AG09319 (cell line): ENCODE measurements at places on chromosomes 13 and 19.

- DNase-seq = no peak
Observed at GRCh38 chr19:539429-540030, 4.3 kb upstream of the GZMM start.

- DNase-seq = no peak
Observed at GRCh38 chr13:20546556-20546955, 20.4 kb upstream of the IFT88 start.

- no peak for DNase-seq
Observed at GRCh38 chr19:38004186-38004520, 97.1 kb downstream of the SIPA1L3 start.

DNA sequence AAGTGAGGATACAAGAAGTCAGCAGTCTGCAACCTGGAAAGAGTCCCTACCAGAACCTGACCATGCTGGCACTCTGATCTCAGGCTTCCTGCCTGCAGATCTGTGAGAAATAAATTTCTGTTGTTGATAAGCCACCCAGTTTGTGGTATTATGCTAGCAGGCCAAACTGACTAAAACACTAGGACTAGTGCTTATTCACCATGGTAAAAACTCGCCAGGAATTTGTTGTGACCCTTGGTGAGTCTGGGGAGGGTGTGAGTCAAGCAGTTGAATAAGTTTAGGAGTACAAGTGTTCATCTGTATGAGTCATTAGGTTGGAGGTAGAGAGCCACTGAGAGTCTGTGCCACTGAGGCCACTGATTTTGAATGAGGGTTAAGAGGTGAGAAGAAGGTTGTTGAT lies 3.6 kb downstream of the ZIK1 start:
- no peak for DNase-seq

DNA sequence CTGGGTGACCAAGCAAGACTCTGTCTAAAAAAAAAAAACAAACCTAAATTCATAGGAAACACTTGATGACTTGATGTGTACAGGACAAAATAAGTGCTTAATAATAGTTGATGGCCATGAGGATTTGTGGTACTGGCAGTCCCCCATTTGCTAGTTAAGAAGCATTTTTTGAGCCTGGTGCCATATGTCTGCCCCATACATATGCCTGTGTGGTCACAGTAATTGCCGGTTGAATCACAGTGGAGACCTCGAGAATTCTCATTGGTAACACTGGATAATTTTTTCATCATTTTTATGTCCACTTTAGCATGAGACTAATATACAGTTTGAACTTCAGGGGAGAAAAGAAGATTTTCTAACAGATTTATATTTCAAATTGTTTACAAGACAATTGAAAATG lies 79.2 kb downstream of the LRCH1 start:
- no peak for DNase-seq

DNA sequence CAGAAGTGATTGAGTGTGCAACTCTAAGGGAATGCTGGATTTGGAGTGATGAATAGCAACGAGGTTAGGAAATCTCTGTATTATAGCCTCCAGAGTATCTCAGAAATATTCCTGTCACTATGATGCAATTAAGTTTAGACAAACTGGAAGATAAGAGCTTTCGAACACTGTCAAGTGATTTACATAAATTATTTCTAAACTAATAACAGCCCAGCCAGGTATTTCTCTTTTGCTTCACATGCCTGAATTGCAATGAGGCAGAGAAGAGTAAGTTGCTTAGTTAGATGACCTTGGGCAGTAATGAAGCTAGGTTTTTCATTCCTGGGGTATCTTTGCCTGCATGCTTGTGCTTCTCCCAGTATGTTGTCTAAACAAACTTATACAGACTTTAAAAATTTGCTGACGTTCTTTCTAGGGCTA lies 134.5 kb downstream of the LMO7 start:
- no peak for DNase-seq

DNA sequence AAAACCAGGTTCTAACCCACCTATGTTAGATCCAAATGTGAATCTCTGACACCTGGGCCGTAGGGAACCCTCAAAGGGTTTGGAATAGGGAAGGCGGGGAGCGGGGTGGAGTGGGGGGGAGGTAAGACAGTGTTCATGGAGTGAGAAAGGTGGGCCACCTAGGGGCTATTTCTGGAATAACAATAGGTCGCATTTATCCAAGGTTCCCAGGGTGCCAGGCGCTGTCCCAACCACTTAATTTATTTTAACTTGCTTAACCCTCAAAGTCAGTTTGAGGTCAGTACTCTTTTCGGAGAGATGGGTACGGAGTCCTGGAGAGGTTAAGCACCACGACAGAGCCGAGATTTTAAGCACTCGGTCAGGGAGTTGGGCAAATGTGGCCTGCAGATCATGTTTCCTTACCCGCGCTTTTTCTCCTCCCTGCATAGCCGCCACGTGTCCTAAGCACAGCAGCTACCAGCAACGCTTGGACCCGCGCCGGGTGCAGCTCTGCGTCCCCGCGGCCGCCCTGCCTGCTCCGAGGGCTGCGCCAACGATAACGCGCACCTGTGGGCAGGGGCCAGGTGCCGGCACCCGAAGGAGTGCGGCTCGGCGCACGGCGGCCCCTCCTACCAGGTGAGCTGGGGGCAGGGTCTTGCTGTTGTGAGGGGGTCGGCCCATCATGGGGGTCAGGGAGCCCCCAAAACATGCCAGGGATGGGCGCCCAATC lies 25.0 kb upstream of the FXYD3 start:
- no peak for DNase-seq

GRCh38 chr13:112887151-112887550 lies 81.9 kb upstream of the MCF2L start:
- no peak for DNase-seq

DNA sequence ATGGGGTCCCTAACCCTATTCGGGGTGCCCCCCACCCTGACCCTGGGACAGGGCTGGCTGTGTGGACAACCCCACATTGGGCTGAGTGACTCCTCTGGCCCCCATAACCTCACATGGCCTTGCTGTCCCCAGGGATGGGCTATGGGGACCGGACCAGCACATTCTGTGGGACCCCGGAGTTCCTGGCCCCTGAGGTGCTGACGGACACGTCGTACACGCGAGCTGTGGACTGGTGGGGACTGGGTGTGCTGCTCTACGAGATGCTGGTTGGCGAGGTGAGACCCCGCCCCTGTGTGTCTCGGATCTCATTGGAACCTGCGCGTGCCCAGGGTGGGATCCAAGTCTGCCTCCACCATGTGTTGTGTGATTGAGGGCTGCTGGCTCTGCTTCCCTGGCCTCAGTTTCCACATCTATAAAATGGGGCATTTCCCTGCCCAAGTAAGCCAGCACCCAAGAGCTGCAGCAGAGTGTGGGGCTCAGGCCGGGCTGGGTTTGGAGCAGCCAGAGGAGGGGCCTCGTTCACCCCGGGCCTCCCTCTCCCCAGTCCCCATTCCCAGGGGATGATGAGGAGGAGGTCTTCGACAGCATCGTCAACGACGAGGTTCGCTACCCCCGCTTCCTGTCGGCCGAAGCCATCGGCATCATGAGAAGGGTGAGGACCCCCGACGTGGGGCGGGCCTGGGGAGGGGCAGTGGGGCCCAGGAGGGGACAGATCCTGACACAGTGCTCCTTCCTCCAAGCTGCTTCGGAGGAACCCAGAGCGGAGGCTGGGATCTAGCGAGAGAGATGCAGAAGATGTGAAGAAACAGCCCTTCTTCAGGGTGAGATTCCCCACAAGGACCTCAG lies 4.9 kb downstream of the PTGER1 start:
- no peak for DNase-seq

GRCh38 chr13:23391752-23392151 lies 41.8 kb downstream of the SACS start:
- no peak for DNase-seq

- DNase-seq = no peak
Observed at GRCh38 chr13:99465454-99465853, 35.8 kb upstream of the TM9SF2 start.

DNA sequence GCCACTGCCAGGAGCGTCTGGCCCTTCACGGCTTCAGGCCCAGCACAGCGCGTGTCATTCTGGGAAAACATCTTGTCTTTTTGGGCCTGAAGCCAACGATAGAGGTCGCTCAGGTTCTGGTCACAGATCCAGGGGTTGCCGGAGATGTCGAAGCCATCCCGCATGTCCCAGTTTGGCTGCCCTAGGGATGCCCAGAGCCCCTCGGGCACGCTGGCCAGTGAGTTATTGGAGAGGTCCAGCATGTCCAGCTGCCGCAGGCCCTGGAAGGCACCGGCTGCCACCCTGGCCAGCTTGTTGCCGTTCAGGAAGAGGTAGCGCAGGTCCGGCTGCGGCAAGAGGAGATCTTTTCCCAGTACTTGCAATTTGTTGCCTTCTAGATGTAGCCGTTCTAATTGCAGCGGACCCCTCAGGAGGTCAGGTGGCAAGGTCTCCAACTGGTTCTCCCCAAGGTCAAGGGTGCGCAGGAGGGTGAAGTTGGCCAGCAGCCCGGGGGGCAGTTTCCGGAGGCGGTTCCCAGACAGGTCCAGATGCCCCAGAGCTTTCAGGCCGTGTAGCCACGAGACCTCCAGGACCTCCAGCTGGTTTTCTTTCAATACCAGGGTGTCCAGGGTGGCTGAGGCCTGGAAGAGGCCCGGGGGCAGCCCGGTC lies 1.8 kb downstream of the LRG1 start:
- no peak for DNase-seq

- DNase-seq = peak; percentile 46
Observed at GRCh38 chr13:39565036-39565949, 37.7 kb downstream of the LHFPL6 start.

DNA sequence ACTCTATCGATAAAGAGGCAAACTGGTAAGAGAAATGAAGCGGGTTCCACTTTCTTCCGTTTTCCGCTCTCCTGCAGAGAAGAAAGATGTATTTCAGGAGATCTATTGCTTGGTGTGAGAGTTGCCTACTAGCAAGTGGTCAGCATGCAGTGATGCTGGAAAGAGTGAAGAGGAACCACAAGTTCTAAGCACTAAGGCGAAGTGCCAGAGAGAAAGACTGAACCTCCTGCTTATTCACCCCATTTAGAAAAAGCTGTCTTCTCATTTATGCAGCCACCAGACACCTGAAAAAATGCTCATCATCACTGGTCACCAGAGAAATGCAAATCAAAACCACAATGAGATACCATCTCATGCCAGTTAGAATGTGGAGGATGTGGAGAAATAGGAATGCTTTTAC lies 78.7 kb upstream of the GPC6 start:
- no peak for DNase-seq

DNA sequence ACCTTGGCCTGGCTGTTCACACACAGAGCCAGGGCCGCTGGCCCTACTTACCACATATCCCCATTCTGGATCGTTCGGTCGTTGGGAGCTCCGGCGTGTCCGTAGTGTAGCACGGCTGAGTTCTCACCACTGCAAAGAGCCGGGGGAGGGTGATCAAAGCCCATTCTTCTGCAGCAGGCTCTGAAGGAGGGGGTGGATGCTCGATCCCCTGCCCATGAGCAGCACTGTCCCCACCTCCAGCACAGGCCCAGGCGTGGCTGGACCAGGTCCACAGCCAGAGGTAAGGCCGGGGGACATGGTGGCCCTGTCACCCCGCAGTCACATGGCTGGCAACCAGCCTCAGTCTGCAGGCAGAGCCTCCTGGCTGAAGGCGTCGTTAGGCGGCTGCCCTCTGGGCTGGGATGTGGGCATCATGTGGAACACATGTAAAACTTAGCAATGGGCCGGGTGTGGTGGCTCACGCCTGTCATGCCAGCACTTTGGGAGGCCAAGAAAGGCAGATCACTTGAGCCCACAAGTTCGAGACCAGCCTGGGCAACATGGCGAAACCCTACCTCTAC lies 38.2 kb downstream of the CEBPG start:
- no peak for DNase-seq
